ENCODE measurements at places on chromosomes 4 and X. TPM values are rescaled to one million over a fixed set of nuclear protein-coding genes. Genes with fewer than 3 reads are reported as not detected.
A peak's percentile ranks its signal among the peaks of the same experiment; 100 is the strongest.

- H3K36me3 ChIP-seq = no peaks in the 10 kb centered on the region
- no peaks in the 10 kb centered on the region for H3K4me1 ChIP-seq
- no peak overlapping the region for H3K27ac ChIP-seq
Observed at GRCh38 chr4:142065086-142065647, 428.8 kb downstream of the IL15 start.

DNA sequence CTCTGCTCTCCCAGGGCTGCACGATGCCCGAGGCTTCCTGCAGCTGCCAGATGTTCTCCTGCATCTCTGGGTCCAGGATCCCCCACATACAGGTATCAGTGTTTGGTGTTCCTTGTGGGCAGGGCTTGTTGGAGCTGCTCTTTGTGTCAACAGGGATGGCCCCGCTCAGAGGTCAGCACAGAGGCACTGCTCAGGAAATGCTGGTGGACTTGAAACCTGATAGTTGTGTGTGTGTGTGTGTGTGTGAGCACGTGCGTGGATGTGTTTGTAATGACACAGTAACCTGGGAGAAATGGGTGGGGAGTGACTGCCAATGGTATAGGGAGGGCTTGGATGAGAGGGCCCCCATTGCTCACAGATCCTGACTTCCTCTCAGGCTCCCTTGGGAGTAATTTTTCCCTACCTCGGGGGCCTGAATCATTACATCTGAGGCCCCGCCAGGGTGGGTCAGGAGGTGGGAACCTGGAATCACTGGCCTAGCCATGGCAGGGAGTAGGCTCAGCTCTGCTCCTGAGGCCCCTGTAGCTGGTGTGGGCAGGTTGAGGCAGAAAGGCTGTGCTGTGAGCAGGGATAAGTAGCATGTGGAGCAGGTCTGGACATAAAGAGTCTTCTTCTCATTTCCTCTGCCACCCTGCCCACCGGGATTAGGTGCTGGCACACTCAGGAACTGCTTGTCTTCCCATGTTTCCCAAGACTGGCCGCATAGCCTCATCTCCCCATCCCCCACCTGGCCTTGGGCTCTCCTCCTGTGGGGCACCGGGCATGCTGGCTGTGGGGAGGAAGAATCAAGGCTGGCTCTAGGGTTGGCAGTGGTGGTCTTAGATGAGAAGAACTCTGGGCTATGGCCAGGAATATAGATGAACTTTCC is 2.5 kb upstream of the EFNB1 start:
- no peaks in the 10 kb centered on the region for H3K36me3 ChIP-seq
- no peaks in the 10 kb centered on the region for H3K27me3 ChIP-seq
- H3K27ac ChIP-seq = no peak overlapping the region
- H3K4me1 ChIP-seq = no peaks in the 10 kb centered on the region

GRCh38 chrX:79270401-79270800 is 96.7 kb downstream of the ITM2A start:
- H3K36me3 ChIP-seq = no peaks in the 10 kb centered on the region
- H3K4me3 ChIP-seq = no peak overlapping the region
- no peak for DNase-seq
- no peak overlapping the region for H3K27ac ChIP-seq

- no peaks in the 10 kb centered on the region for H3K36me3 ChIP-seq
- no peak overlapping the region for H3K27ac ChIP-seq
- no peaks in the 10 kb centered on the region for H3K4me1 ChIP-seq
- no peaks in the 10 kb centered on the region for H3K27me3 ChIP-seq
- no peak overlapping the region for H3K4me3 ChIP-seq
Observed at GRCh38 chrX:103233263-103233662, 18.4 kb downstream of the BEX4 start.

GRCh38 chr4:71004281-71004851 is 10.9 kb downstream of the DCK start:
- no peak overlapping the region for H3K27ac ChIP-seq
- no peaks in the 10 kb centered on the region for H3K4me1 ChIP-seq
- no peak for DNase-seq
- no peak overlapping the region for H3K4me3 ChIP-seq
- H3K36me3 ChIP-seq = no peaks in the 10 kb centered on the region

DNA sequence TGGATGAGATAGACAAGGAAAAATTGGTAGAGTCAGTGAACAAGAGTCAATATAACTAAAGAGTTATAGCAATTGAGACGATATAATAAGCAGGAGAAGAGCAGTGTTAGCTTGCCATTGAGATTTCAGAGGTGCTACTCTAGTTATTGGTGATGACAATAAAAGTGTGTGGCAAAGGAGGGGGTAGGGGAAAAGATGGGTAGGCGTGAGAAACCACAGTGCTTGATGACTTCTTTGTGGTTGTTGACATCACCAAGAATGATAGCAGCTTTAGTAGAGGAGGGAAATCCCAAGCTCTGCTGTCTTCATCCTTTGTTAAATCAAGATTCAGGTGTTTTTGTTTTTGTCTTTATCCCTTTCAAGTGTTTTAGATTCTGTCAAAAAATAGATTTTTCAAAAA is 179.9 kb upstream of the PPP3CA start:
- H3K4me1 ChIP-seq = no peaks in the 10 kb centered on the region
- DNase-seq = no peak
- H3K36me3 ChIP-seq = no peaks in the 10 kb centered on the region
- no peaks in the 10 kb centered on the region for H3K27me3 ChIP-seq

DNA sequence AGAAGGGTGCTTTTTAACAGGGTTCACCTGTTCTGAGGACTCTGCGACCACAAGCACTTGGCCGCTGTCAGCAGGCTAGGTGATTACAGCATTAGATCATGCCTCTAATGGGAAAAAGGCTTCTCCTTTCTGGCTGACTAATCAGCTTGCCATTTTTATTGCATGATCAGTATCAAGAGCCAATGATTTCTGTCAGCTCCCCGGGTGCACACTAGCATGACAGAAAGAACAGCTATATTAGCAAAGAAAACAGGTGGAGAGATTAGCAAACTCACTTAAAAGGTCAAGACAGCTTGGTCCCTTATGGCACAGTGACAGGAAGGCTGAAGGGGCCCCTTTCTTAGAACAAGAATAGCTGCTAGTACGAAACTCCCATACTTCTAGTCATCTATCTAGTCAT is 170.0 kb downstream of the SMIM20 start:
- no peak overlapping the region for H3K4me3 ChIP-seq
- peak overlapping the region; percentile 55 for H3K27ac ChIP-seq
- H3K27me3 ChIP-seq = no peaks in the 10 kb centered on the region
- H3K36me3 ChIP-seq = no peaks in the 10 kb centered on the region
- peak; percentile 63 for DNase-seq

- peaks cover 18% of the 10 kb centered on the region for H3K4me1 ChIP-seq
- peak overlapping the region; percentile 83 for H3K27ac ChIP-seq
- H3K36me3 ChIP-seq = no peaks in the 10 kb centered on the region
Observed at GRCh38 chrX:139203651-139204570, 326.6 kb upstream of the F9 start.

DNA sequence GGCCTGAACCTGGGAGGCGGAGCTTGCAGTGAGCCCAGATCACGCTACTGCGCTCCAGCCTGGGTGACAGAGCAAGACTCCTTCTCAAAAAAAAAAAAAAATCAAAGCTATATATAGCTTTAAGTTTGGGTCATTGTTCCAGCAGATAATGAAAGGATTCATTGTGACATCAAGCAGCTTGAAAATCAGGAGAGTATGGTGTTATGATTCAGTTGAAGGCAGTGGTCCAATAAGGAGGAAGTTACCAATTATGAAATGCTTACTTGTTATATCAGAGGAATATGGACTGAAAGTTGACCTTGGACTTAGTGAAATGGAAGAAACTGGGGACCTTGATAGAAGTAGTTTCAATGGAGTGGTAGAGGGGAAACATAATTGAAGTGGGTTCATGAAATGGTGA is 140.4 kb upstream of the MAD2L1 start:
- H3K4me3 ChIP-seq = no peak overlapping the region
- H3K4me1 ChIP-seq = no peaks in the 10 kb centered on the region
- H3K27me3 ChIP-seq = no peaks in the 10 kb centered on the region
- H3K36me3 ChIP-seq = no peaks in the 10 kb centered on the region
- H3K27ac ChIP-seq = no peak overlapping the region

DNA sequence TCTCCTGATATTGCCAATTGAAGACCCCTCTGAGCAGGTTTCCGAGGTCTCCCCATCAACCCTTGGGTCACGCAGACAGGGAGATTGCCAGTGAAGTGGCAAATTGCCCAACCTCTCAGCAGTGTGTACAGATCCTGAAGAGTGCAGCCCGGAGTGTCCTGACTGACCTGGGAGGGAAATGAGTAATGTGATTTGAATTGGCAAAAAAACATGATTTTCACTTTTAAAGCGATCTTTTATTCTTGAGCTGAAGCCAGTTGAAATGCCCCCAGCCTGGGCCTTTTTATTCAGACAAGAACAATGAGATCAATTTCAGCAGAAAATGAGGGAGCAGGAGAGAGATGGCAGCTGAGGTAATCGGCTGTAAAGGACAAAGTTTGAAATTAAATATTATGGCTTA is 401.8 kb downstream of the RAPGEF2 start:
- DNase-seq = no peak
- H3K27ac ChIP-seq = no peak overlapping the region
- H3K4me3 ChIP-seq = no peak overlapping the region
- peaks cover 15% of the 10 kb centered on the region for H3K27me3 ChIP-seq

DNA sequence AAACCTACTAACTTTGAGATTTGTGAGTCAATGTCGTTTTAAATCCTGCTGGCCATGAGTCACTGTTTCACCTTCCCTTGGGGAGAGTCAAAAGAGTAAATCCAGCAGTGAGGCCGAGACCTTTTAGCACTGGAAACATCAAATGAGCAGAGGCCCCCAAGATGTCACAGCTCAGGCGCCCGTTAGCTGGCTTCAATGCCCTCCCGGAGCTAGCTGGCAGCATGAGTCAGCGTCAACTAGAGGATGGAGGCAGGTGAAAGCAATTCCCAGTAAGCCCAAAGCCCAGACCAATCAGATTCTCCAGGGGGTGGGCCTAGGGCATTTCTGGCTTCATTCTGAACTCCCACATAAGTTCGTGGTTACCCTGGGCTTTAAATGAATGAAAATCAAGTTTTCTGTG is 170.9 kb downstream of the CLCN4 start:
- H3K4me1 ChIP-seq = no peaks in the 10 kb centered on the region
- no peaks in the 10 kb centered on the region for H3K36me3 ChIP-seq
- H3K4me3 ChIP-seq = no peak overlapping the region
- no peaks in the 10 kb centered on the region for H3K27me3 ChIP-seq
- no peak for DNase-seq

- H3K36me3 ChIP-seq = no peaks in the 10 kb centered on the region
- no peaks in the 10 kb centered on the region for H3K27me3 ChIP-seq
- no peak overlapping the region for H3K4me3 ChIP-seq
- DNase-seq = no peak
- no peaks in the 10 kb centered on the region for H3K4me1 ChIP-seq
- H3K27ac ChIP-seq = no peak overlapping the region
Observed at GRCh38 chr4:148749403-148749802, 307.2 kb upstream of the NR3C2 start.

DNA sequence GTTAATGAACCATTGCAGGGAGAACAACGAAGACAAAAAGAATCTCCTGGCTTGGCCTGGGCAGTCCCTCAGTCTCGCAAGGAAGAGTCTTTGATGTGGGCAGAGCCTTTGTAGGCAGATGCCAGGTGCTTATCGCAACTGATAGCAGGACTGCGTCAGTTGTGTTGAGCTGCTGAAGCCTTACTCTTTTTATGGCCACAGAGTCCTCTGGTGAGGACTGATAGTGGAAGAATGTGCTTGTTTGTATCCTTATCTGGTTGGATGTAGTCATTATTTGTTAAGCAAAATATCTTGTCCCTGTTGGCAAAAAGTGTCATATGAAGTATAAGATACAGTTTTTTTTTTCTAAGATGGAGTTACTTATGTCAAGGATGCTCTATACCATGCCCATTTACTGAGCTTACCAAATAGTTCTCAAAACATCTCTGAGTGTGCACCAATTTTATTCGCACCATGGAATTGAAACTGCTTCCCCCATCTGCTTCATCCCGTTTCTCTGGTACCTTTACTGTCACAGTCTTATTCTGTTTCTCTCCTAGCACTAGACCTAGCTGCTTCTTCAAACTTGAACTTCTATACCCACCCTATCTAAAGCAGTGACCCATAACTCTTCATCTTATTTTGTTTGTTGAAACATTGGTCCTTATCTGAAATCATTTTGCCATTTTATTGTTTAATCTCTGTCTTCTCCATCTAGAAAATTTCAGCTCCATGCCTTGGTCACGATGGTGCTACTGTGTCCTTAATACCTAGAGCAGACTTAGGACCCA is 47.0 kb upstream of the SPRY1 start:
- no peak overlapping the region for H3K27ac ChIP-seq
- no peaks in the 10 kb centered on the region for H3K36me3 ChIP-seq
- DNase-seq = no peak

GRCh38 chr4:189255636-189256035 is 685.0 kb upstream of the FRG1 start:
- H3K27me3 ChIP-seq = no peaks in the 10 kb centered on the region
- H3K4me3 ChIP-seq = no peak overlapping the region
- H3K36me3 ChIP-seq = no peaks in the 10 kb centered on the region
- H3K4me1 ChIP-seq = no peaks in the 10 kb centered on the region

GRCh38 chr4:57320217-57320616 is 210.0 kb upstream of the IGFBP7 start:
- H3K27me3 ChIP-seq = no peaks in the 10 kb centered on the region

- no peaks in the 10 kb centered on the region for H3K36me3 ChIP-seq
- H3K27me3 ChIP-seq = no peaks in the 10 kb centered on the region
- H3K27ac ChIP-seq = no peak overlapping the region
- no peak overlapping the region for H3K4me3 ChIP-seq
- H3K4me1 ChIP-seq = no peaks in the 10 kb centered on the region
Observed at GRCh38 chr4:75831856-75832405, 70.3 kb downstream of the PPEF2 start.

DNA sequence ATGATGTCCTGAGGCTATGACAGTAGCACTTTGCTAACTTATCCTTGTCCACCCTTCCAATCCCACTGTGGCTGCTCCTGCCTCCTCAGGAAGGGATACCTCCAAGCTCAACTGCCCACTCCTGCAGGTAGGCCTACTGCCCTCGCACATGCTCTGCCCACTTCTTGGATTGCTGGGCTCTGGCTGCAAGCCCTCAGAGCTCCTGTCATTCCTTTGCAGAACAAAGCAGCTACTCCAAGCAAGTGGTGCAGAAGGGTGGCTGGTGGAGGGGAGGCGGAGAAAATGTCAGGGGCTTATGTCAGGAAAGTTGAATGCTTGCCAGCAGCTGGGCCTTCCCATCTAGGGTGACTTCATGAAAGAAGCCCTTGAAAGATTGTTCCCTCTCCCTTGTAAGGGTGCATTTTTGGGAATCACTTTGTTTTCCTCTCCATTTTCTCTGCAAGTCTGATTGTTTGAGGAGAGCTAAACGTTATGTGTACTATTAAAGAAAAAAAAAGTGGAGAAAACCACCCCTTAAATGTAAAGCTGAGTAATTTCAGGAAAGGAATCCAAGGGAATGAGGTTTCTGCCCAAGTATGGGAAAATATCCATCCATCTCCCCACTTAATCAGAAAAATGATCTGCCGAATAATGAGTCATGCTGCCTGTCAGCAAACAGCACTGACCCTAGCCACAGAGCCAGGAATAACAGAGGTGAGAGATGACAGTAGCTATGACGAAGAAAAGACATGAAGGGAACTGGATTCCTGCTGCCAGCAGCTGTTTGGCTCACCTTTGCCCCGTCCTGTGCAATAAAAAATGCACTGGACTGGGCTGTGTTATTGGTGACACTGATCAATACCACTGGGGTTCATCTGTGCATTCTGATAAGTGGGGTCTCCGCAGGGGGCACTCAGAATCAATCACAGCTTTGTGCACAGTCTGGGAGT is 102.0 kb downstream of the RTL5 start:
- no peaks in the 10 kb centered on the region for H3K36me3 ChIP-seq
- no peak for DNase-seq
- no peaks in the 10 kb centered on the region for H3K27me3 ChIP-seq
- no peak overlapping the region for H3K4me3 ChIP-seq

TEX11 gene
- total RNA-seq = not detected

PASD1 gene
- not detected for total RNA-seq

OPRPN gene
- not detected for total RNA-seq

SPANXC gene
- total RNA-seq = not detected

G6PD gene
- 7.6 TPM for total RNA-seq

MAML3 gene
- total RNA-seq = 0.98 TPM

MAGEA4 gene
- total RNA-seq = not detected

GSX2 gene
- total RNA-seq = not detected

RP2 gene
- 1.1 TPM for total RNA-seq
